ENCODE measurements at places on chromosomes 5 and 9.

GRCh38 chr9:104836767-104837166 is 72.8 kb downstream of the NIPSNAP3B start:
- no peak for DNase-seq

GRCh38 chr5:71719063-71719964 is at the start of gene CARTPT:
TSS of gene CARTPT (plus strand) at chr5:71719275. CDS start at chr5:71719294, 19 bp downstream.
- no peak for DNase-seq

- no peak for DNase-seq
Observed at GRCh38 chr5:35166043-35166442, 64.2 kb downstream of the PRLR start.

GRCh38 chr9:127075624-127076372 is 46.6 kb downstream of the ANGPTL2 start:
- no peak for DNase-seq

DNA sequence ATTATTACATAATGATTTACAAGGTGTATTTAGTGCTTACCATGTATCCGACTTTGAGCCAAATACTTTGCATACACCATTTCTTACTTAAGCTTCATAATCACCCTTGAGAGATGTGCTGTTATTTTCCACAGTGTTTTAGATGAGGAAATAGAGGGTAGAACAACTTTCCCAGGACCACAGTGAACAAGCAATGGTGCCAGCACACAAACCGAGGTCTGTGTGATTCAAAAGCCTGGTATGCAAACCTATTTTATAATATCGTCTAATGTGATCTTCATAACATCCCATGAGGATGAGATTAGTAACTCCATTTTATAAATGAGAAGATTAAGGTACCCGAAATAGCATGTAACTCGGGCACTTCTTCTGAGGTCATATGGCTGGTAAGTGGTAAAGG is 294.7 kb downstream of the NSG2 start:
- DNase-seq, result no peak

Data from hippocampal formation (tissue), 2 donors.